ENCODE measurements at places on chromosomes 13 and 19.

- no peak for DNase-seq
These were observed 9.8 kb downstream of the DCAF15 start for GRCh38 chr19:13961826-13962698.

DNA sequence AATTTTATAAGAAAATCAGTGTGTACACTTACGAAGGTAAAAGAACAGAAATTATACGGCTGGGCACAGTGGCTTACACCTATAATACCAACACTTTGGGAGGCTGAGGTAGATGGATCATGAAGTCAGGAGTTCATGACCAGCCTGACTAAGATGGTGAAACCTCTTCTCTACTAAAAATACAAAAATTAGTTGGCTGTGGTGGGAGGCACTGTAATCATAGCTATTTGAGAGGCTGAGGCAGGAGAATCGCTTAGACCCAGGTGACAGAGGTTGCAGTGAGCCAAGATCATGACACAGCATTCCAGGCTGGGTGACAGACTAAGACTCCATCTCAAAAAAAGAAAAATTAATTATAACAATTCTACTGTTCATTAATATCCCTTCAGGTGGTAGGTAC lies 151.9 kb downstream of the ZNF737 start:
- DNase-seq: no peak

DNA sequence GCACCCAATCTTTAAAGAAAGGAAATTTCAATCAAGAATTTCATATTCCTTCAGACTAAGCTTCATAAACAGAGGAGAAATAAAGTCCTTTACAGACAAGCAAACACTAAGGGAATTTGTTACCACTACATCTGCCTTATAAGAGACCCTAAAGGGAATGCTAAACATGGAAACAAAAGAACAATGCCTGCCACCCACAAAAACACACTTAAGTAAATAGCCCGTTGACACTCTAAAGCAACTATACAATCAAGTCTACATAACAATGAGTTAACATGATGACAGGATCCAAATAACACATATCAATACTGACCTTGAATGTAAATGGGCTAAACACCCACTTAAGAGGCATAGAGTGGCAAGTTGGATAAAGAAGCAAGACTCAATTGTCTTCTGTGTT lies 1056.9 kb upstream of the ATXN8OS start:
- no peak for DNase-seq

GRCh38 chr13:43301346-43301969 lies 278.1 kb downstream of the DNAJC15 start:
- DNase-seq: no peak

DNA sequence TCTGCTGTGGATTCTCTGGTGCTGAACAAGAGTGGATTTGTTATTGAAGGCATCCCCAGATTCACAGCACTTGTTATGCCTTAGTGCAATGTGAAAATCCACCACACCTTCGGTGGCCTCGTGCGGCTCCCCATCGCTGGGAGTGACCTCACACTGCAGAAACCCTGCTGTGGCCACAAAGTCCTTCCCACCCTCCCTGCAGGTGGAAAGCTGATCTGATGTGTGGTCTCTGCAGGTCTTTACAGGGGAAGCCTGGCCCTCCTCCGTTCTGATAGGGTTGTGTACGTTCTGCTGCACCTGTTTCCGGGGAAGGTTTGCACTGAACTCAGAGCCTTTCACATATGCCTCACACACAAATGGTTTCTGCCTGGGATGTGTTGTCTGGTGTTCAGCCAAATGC lies 5.0 kb downstream of the ZNF792 start:
- no peak for DNase-seq

DNA sequence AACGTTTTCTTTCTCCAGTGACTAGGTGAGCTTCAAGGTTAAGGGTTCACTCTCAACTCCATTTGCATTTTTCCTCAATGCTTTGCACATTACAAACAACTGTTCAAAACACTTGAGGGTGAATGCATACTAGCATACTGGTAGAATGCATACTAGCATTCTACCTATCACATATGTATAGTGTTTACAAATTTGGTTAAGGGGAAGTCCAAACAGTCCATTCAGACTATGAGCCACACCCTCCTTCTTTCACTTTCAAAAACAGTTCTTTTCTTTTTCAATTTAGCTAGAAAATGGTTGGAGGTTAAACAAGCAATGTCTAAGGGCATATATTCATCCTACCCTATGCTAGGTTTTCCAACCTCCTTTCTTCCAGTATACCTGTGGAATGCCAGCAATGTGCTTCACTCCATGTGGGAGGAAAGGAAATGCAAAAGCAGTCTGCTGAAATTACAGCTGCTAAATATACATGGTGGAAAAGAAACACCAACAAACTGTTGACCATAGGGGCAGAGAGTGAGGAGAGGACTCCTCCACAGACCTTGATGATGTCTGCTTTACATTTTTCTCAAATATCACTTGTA lies 102.6 kb downstream of the DOCK9 start:
- no peak for DNase-seq

GRCh38 chr19:48392860-48393558 lies 459 bp upstream of the GRIN2D start:
- no peak for DNase-seq

DNA sequence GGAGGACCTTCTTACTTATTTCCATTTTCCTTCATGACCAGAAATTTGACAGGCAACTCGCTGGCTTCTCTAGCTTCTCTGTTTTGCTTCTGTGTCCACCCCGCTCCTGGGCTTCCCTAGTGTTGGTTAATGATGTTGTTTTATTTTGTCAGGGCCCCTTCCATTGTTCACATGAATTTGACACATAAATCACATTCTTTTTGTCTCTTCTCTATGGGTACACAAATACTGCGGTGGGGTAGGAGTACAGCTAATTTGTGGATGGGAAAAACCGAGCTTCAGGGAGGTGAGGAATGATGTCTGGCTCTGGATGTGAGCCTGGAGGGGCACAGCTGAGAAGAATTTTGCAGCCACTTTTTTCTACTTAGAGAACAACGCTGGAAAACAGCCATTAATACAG lies 199.8 kb downstream of the DNAJC15 start:
- DNase-seq: no peak

DNA sequence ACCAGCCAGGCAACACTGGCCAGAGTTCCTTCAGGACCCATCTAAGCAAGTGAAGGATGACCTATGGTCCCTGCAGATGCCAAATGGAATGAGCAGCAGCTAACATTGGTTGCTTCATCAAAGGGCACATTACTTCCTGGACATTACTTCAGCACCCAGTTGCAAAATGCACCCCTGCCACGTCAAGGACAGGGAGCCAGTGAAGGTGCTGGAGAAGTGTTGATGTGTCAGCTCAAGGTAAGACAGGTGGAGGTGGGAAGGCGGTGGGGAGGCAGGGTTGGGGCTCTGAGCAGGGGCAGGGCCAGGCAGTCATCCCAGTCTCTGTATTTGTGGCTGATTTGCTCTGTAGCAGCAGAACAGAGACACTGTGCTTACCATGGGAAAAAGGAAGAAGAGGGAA lies 14.6 kb downstream of the CSNK1A1L start:
- DNase-seq: no peak

DNA sequence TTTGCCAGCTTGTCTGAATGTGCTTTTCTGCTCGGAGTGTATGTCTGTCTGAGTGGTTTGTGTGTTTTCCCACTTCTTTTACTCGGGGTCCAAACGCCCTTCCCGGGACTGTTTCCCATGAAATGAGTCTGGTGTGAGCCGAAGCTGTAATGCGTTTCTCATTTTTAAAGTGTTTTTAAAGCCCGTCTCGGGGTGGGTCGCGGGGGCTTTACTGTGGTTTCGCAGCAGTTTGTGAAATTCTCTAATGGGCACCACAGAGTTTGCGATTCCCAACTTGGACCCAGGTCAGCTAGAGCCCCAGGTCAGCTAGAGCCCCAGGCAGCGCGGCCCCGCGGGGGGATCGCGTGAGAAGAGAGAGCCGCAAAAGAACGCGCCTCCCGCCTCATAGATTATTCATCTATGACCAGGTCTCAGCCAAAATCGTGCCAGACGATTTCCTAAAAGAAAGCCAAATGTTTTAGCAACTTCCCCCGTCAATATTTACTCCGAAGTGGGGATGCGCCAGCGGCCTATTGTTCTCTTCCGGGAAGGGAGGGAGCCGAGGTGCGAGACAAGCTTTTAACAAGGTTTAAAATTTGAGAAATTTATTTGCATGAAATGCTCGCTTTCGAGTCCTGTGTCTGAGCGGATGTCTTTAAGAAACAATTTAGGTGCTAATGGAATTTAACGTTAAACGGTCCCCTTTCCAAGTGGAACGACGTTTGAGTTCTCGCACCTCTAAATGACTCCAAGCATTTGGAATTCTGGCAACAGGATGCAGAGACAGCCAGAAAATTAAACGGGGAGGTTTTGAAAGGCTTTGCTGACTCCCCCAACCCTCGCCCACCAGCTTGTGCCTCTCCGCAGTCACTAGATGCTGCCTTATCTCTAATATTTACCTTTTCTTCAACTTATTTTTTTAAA lies 2.2 kb downstream of the ZIC2 start:
- no peak for DNase-seq

DNA sequence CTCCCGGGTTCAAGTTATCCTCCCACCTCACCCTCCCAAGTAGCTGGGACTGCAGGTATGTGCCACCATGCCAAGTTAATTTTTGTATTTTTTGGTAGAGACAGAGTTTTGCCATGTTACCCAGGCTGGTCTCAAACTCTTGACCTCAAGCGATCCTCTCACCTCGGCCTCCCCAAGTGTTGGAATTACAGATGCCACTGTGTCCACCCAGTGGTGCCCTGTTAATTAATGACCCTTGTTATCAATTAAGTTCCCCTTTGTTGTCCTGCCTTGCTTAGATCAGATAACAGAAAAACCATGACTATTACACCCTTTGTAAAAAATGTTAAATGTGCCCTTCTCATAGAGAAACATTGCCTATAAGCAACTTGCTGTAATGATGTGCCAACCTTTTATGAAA lies 34.4 kb upstream of the IGFL1 start:
- no peak for DNase-seq

DNA sequence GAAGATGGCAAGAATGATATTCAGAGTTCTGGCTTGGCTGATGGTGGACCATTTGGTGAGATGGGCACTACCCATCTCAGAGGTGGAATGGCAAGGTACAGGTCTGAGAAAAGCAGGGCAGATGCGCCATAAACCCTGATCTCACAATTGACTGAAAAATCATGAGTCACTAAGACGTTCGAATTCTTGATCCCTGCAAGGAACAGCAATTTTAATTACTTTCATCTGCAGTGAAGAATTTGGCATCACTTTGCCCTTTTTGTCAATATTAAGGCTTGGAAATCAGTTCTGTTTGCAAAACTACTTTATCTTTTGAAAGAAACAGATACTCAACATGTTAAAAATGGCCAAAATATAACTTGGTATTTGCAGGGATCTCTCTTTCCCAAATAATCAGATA lies 38.1 kb downstream of the HTR2A start:
- DNase-seq: no peak

DNA sequence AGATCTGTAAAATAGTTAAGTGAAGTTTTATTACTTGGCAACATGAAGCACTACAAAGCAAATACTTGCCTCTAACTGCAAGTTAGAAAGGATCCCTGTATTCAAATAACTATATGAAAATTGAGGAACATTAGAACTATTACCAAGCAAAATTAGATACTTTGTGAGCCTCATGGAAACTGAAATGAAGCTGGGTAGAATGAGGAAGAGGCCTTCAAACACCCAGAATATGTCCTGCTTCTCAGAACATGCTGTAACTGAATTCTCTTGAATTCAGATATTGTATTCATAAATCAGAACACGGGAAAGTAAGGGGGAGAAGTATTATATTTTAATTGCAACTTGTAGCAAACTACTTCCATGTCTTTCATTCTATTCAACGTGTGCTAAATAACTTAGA lies 947.9 kb downstream of the PCDH17 start:
- no peak for DNase-seq

Measured in esophagus squamous epithelium (tissue), 5 donors.